Activated naive CD4-positive, alpha-beta T cell (primary cell): ENCODE measurements at places on chromosomes 12 and 14.

GRCh38 chr14:53882684-53883083 is 73.9 kb downstream of the BMP4 start:
- DNase-seq = no peak

DNA sequence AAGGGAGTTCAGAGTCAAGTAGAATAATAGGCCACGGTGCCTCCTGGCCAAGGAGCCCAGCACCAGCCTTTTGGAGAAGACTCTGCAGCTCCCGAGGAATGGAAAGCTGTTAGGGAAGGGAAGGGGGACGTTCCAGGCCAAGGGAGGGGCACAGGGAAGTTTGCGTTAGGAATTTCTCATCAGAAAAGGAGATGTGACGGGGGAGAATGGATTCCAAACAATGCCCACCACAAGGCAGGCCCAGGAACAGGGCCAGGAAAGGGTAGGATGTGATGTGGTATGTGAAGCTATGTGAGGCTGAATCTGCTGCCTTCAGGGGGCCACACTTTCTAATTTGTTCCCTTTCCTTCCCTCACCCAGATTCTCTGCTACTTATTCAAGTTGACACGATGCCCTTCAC is 46.0 kb downstream of the DGLUCY start:
- DNase-seq = no peak

DNA sequence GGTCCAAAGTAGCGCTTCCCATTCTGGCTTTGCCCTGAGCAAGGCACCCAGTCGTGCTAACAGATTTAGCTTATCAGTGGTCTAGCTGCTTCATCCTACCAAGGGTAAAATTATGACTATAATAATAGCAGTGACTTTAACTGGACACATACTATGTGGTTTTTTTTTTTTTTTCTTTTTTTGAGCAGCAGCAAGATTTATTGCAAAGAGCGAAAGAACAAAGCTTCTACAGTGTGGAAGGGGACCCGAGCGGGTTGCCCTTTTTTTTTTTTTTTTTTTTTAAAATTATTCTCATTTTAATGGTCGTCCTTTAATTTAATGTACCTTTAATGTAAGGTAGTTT is 505 bp downstream of the HELB start:
- DNase-seq = no peak

- DNase-seq = no peak
Measured at GRCh38 chr14:28300356-28300755, 466.2 kb upstream of the FOXG1 start.
